Aorta (tissue), 5 donors: ENCODE measurements at places on chromosomes 13 and 19.

- H3K4me3 ChIP-seq: peak overlapping the region; percentile 52
- no peak overlapping the region for H3K27ac ChIP-seq
- H3K27me3 ChIP-seq: no peaks in the 10 kb centered on the region
- peaks cover 12% of the 10 kb centered on the region for H3K4me1 ChIP-seq
- H3K36me3 ChIP-seq: no peaks in the 10 kb centered on the region
These were observed 514 bp upstream of the ARGLU1 start for GRCh38 chr13:106568299-106569003.

DNA sequence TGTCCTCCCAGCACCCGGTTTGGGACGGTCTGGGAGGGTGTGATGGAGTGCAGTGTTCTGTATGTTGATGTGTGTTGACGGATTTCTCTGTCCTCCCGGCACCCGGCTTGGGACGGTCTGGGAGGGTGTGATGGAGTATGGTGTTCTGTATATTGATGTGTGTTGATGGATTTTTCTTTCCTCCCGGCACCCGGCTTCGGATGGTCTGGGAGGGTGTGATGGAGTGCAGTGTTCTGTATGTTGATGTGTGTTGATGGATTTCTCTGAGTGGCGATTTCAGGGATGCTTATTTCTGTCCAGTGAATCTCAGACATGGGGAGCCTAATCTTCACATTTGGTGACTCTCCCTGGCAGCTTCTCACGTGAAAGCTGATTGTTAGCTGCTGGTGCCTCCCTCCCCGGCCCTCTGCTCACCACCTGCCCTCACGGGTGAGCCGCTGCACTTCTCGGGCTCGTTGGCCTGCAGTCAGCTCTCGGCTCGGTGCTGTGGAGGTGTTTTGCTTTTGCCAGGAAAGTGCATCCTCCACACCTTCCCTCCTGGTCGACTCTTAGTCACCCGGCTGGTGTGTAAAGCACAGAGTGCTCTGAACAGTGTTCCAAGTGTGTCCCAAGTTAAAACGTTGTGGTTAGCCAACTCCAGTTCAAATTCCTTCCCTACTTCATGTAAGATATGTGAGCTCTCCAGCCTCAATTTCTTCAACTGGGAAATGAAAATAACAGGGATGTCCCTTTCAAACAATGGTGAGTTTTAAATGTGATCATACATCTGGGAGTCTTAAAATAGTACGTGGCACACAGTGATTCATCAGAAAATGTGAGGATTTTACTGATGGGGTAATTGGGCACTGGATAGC lies 54.6 kb downstream of the ATP11A start:
- H3K4me1 ChIP-seq: no peaks in the 10 kb centered on the region
- no peak overlapping the region for H3K27ac ChIP-seq
- DNase-seq: no peak
- no peaks in the 10 kb centered on the region for H3K27me3 ChIP-seq

- no peak overlapping the region for H3K4me3 ChIP-seq
- no peaks in the 10 kb centered on the region for H3K36me3 ChIP-seq
- H3K27me3 ChIP-seq: no peaks in the 10 kb centered on the region
- H3K4me1 ChIP-seq: no peaks in the 10 kb centered on the region
- no peak overlapping the region for H3K27ac ChIP-seq
These were observed 343.0 kb downstream of the PCDH9 start for GRCh38 chr13:66887088-66887487.

DNA sequence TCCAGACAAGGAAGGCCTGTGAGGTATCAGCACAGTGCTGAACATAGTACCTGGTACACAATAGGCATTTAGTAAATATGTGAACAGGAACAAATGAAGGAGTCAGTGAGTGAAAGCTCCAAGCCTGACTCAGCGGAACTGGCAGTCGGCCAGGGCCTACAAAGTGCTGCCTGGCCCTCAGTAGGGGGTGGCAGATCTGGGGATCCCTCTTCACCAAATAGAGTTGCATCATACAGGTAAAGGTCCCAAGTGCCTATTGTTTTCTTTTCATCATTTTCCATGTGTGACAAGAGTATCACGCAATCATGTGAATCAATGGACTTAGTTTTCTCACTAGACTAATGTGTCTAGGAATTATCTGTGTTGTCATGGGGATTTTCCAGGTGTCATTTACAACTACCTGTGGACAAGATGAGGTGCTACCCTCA lies 9.2 kb downstream of the CYP2B6 start:
- no peaks in the 10 kb centered on the region for H3K36me3 ChIP-seq
- no peaks in the 10 kb centered on the region for H3K27me3 ChIP-seq
- no peak overlapping the region for H3K4me3 ChIP-seq
- no peaks in the 10 kb centered on the region for H3K4me1 ChIP-seq

DNA sequence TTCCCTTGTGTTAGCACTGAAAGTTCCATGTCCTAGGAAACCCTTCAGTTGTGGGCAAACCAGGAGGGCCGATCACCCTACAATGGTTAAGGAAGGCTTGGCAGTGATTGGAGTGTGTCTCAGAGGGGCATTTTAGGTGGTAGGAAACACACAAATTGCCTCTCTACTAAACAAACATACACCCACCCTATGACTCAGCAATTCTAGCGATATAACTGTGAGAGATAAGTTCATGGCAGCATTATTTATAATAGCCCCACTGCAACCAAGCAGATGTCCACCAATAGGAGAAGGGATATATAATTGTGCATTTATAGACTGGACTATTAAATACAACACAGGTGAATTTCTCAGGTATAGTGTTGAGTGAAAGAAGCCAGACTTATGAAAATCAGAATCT lies 543.1 kb downstream of the UQCRFS1 start:
- no peaks in the 10 kb centered on the region for H3K4me1 ChIP-seq
- no peaks in the 10 kb centered on the region for H3K36me3 ChIP-seq
- no peak overlapping the region for H3K4me3 ChIP-seq
- no peaks in the 10 kb centered on the region for H3K27me3 ChIP-seq
- no peak for DNase-seq
- H3K27ac ChIP-seq: no peak overlapping the region

DNA sequence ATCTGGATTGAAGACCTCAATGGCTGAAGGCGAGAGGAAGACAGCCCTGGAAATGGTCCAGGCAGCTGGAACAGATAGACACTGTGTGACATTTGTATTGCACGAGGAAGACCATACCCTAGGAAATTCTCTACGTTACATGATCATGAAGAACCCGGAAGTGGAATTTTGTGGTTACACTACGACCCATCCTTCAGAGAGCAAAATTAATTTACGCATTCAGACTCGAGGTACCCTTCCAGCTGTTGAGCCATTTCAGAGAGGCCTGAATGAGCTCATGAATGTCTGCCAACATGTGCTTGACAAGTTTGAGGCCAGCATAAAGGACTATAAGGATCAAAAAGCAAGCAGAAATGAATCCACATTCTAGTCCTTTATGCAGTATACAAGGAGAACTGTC lies 1.2 kb downstream of the POLR1D start:
- H3K36me3 ChIP-seq: peaks cover 1% of the 10 kb centered on the region
- DNase-seq: no peak
- H3K4me1 ChIP-seq: no peaks in the 10 kb centered on the region
- no peaks in the 10 kb centered on the region for H3K27me3 ChIP-seq

DNA sequence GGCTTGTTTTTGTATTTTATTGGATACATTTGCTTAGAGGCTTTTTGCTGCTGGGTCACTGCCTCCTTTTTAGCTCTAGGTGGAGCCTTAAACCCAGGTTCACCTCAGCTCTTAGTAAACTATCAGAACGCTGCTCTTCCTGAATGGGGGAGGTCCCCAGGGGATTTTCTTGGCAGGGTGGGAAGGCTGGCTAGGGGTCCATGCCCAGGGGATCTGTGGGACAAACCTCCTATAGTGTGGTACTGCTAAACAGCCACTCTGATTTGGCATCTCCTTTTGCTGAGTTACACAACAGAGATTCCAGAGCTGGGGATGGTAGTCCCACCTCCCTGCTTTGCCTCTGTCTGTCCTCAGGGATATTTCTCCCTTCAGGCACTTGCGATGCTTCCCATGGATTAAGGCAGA lies 204.9 kb downstream of the ZIC5 start:
- no peak overlapping the region for H3K27ac ChIP-seq
- DNase-seq: no peak
- H3K27me3 ChIP-seq: no peaks in the 10 kb centered on the region
- no peak overlapping the region for H3K4me3 ChIP-seq

DNA sequence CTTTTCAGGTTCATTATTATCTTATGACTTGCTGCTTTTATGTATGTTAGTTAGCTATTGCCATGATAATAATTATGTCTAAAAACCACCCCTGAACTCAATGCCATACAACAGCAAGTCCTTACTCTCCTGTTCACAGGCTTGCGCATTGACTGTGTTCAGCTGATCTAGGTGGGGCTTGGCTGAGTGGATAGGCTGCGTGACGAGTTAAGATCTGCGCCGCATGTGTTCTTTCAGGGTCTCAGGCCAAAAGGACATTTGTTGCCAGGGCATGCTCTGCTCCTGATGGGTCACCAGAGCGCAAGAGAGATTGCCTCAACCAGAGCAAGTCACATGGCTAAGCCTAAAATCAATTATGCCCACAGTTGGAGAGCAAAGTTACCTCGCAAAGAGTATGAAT lies 859 bp downstream of the ZNF568 start:
- peaks cover under 1% of the 10 kb centered on the region for H3K36me3 ChIP-seq
- H3K27ac ChIP-seq: no peak overlapping the region
- DNase-seq: no peak
- no peaks in the 10 kb centered on the region for H3K4me1 ChIP-seq
- H3K27me3 ChIP-seq: no peaks in the 10 kb centered on the region

DNA sequence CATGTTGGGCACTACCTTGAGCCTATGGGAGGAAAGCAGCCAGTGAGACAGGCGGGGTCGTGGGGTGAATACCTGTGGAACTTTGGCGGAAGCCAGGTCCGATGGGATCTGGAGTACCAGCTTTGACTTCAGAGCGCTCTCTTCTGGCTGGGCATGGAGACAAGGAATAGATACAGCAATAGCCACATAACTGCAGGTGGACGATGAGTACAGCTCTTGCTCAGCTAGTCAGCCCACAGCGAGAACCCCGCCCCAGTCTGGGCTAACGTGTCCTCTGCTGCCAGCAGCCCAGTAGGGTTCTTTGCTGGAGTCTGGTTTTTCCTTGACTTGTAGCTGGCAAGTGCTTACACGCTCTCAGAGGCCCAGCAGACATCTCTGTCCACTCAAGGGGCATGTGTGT lies 83.4 kb downstream of the SIPA1L3 start:
- H3K27me3 ChIP-seq: no peaks in the 10 kb centered on the region
- no peak overlapping the region for H3K4me3 ChIP-seq
- no peak for DNase-seq
- H3K36me3 ChIP-seq: no peaks in the 10 kb centered on the region

GRCh38 chr13:91986761-91987483 lies 588.5 kb downstream of the GPC5 start:
- no peak overlapping the region for H3K27ac ChIP-seq
- H3K4me3 ChIP-seq: no peak overlapping the region
- H3K27me3 ChIP-seq: no peaks in the 10 kb centered on the region
- DNase-seq: no peak
- H3K36me3 ChIP-seq: no peaks in the 10 kb centered on the region
- H3K4me1 ChIP-seq: no peaks in the 10 kb centered on the region

DNA sequence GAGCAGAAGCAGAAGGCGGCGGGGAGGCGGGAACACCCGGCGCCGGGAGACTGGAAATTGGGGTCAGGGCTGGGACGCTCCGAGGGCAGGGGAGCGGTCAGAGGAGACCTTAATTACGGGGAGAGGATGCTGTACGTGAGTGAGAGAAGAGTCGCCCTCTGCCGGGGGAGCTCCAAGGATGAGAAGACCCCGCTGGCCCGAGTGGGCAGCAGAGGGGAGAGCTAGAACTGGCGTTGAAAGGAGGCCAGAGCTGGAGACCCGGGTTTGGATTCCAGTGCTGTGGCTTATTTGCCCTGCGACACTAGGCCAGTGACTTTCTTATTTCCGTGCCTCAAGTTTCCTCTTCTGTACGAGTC lies 536 bp downstream of the FAM32A start:
- H3K27ac ChIP-seq: peak overlapping the region; percentile 11
- no peaks in the 10 kb centered on the region for H3K27me3 ChIP-seq
- no peaks in the 10 kb centered on the region for H3K36me3 ChIP-seq
- H3K4me1 ChIP-seq: no peaks in the 10 kb centered on the region

GRCh38 chr19:16295057-16295456 lies 29.6 kb upstream of the KLF2 start:
- no peak overlapping the region for H3K27ac ChIP-seq
- no peaks in the 10 kb centered on the region for H3K36me3 ChIP-seq
- H3K4me3 ChIP-seq: no peak overlapping the region
- peaks cover 3% of the 10 kb centered on the region for H3K4me1 ChIP-seq
- H3K27me3 ChIP-seq: no peaks in the 10 kb centered on the region
- DNase-seq: no peak

- peaks cover 7% of the 10 kb centered on the region for H3K4me1 ChIP-seq
- H3K27ac ChIP-seq: peak overlapping the region; percentile 87
- no peaks in the 10 kb centered on the region for H3K36me3 ChIP-seq
- H3K27me3 ChIP-seq: no peaks in the 10 kb centered on the region
These were observed 15.7 kb downstream of the GARRE1 start for GRCh38 chr19:34269968-34270621.

- H3K27ac ChIP-seq: no peak overlapping the region
- H3K27me3 ChIP-seq: no peaks in the 10 kb centered on the region
- H3K36me3 ChIP-seq: no peaks in the 10 kb centered on the region
- no peaks in the 10 kb centered on the region for H3K4me1 ChIP-seq
These were observed 34.4 kb downstream of the GSX1 start for GRCh38 chr13:27826379-27827353.

GRCh38 chr13:113216254-113217048 lies 7.0 kb downstream of the CUL4A start:
- H3K4me1 ChIP-seq: no peaks in the 10 kb centered on the region
- no peak overlapping the region for H3K27ac ChIP-seq
- no peaks in the 10 kb centered on the region for H3K36me3 ChIP-seq
- DNase-seq: no peak
- H3K27me3 ChIP-seq: no peaks in the 10 kb centered on the region

DNA sequence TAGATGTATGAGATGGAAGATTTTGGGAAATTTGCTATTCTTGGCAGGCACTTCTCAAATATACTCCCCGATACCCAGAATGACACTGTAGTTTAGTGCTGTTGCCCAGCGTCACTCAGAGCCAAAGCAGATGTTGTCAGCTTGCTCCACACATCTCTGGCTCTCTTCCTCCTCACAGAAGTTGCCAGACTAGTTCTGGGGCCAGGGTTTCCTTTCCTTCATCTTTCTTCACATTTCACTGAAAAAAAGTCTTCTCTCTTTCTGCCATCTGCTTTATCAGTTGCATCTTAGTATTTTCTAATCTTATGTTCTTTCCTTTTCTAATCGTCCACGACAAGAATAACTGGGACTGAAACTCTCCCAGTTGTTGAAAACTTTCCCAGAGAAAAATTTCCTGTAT lies 251.4 kb downstream of the RGCC start:
- no peak for DNase-seq
- H3K27ac ChIP-seq: peak overlapping the region; percentile 28
- peaks cover 5% of the 10 kb centered on the region for H3K4me1 ChIP-seq
- H3K36me3 ChIP-seq: no peaks in the 10 kb centered on the region
- no peaks in the 10 kb centered on the region for H3K27me3 ChIP-seq
- no peak overlapping the region for H3K4me3 ChIP-seq

DNA sequence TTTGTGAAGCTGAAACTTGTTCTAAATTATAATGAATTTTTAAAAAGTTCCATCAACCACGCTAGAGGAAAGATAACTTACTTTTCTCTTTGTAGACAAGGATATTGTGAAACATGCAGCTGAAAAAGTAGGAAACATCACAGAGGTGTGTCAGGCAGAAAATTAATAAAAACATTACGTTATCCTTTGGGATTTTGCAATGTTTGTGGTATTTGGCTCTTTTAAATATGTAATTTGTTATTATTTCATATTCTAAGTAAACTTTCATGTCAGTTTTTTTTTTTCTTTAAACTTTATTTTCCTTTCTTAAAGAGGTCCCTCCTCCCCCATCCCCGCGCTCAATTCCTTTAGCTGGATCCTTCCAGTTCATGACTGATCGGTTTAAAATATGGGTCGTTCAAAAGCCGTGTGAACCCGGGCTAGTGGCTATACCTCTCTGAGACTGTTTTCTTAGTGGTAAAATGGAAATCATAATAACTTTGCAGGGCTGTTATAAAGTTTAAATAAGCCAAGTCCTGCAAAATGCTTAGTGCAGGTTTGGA lies 740 bp upstream of the CCDC61 start:
- no peaks in the 10 kb centered on the region for H3K36me3 ChIP-seq
- no peaks in the 10 kb centered on the region for H3K27me3 ChIP-seq
- DNase-seq: no peak
- H3K4me1 ChIP-seq: no peaks in the 10 kb centered on the region
- H3K4me3 ChIP-seq: peak overlapping the region; percentile 25
